ENCODE measurements at places on chromosomes 2 and 18.

DNA sequence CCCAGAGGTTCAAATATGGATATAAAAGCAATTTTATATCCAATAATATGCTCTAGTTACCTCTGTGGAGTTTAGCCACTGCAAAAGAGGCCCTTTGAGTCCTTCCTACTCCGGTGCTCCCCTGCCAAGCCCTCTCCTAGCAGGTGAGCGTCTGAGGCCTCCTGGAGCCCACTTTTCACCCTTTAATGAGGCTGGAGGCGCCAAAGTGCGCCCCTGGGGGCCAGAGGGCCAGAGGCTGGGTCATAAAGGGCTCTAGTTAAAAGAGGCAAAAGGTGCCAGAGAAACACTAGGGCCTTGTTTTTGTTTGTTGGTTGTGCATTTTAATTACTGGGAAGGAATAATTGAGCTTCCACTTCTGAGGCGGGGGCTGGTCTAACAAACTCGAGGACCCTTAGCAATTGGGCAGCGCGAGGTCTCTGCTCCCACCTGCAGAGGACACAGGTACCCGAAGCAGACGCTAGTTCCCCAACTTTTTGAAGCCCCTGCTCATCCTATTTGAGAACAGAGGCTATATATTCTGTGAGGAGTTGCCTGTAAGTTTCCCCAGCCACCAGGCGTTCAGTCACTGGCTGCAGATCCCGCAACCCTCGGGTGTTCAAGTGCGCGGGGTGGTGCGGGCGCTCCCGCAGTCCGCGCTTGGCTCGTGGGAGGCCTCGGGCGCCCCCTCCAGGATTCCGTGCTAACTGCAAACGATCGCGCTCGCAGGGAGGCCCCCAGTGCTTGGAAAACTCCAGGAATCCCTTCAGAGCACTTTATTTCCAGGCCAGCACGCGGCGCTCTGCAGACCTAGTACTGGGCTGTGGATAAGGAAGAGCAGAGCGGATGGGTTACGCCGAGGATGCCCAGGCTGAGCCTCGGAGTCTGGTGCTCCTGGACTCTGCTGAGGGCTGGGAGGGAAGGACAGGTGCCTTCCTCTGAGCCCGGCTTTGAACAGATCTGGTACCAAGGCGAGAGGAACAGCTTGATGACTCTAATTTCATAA, 14.1 kb downstream of the MSGN1 start:
- DNase-seq: peak; percentile 75

DNA sequence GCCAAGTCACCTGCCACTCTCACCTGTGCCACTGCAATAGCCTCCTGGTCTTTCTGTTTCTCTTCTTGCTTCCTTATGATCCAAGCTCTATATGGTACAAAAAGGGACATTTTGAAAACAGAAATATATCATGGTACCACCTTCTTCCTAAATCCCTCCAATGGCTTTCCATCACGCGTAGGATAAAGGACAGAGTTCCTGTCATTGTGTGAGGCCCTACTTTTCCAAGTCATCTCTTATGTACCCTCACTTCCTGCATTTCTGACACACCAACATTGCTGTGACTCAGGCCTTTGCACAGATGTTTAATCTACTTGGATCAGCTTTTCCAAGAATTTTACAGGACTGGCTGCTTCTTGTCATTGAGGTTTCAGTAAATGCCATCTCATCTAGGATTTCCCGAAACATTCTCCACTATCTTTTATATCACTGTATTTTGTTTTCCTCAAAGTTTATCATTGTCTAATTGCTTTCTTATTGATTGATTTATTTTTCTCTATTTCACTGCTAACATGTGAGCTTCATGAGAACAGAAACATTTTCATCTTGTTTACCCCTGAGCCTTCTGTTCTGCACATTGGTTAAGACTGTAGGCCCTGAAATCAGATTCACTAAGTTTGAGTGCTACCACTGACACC, 426.1 kb upstream of the FANCL start:
- DNase-seq: no peak

DNA sequence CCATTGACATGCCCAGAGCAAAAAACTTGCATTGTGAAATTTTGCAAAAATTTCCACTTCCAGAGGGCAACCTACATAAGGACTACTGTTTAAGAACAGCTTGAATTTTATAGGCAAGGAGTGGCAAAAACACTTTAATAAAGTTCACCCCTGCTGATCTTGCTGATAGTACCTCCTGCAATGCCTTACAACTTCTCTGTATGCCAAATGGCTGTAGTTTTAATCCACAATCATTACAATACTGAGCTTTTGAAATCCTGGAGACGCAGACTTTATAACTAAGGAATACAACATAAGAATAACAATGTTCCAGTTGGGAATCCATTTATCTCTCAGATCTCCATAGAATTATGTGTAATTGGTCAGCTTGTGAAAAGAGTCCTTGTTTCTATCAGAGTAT, 247.5 kb downstream of the KCNJ3 start:
- DNase-seq: no peak

GRCh38 chr18:28152754-28153153, 24.2 kb downstream of the CDH2 start:
- no peak for DNase-seq

- no peak for DNase-seq
These were observed 60.8 kb upstream of the GLS start for GRCh38 chr2:190819840-190820301.

GRCh38 chr2:113225263-113226259, 51.8 kb downstream of the PSD4 start:
- DNase-seq: no peak

DNA sequence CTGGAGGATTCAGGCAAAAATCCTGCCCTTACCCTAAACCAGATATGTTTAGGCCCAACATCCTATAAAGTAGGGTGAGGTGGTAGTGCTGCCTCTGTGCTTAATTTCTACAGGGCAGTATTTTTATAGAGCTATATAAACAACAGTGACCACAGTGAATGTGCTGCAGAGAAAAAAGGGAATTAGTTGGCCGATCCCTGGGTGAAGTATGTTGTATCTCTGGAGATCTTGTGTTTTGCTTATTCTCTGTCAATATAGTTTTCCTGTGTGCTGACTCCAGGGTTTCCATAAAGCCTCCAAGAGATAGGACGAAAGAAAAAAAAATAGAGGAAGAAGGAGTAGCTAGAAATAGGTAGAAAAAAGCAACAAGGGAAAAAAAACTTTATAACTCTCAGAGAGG, 88.9 kb upstream of the THOC1 start:
- no peak for DNase-seq

DNA sequence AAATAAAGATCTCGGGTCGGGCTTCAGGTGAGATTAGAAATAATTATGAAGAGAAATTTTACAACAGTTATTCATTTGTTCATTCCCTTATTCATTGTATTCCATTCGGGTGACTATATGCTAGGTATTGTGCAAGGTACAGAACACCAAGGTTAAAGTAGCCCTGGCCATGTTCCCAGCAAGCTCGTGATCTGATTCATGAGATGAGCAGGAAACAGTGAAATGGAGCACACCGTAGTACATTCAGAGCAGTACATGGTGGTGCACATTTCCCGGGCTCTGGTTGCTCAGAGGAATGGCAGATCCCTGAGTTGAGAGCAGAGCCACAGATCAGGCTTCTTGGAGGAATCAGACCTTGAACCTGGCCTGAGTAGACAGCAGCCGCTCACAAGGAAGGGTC, 87.7 kb downstream of the PRKRA start:
- DNase-seq: peak; percentile 90

DNA sequence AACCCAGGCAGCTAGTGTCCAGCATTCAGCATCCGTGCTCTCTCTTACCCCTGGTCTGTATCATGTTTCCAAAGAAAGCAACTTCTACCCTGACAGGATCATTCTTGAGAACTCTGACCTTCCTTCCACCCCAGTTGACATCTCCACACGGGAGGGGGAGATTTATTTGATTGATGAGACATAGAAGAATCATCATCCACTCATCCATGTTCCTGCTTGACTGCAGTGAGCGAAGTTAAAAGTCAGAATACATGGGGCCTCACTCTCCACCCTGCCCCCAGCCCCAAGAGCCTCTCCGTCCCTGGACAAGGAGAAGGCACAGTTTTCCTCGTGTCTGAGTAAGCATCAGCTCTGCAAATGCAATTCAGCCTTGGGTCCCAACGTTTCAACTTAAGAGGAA, 356.0 kb upstream of the TNP1 start:
- DNase-seq: no peak

DNA sequence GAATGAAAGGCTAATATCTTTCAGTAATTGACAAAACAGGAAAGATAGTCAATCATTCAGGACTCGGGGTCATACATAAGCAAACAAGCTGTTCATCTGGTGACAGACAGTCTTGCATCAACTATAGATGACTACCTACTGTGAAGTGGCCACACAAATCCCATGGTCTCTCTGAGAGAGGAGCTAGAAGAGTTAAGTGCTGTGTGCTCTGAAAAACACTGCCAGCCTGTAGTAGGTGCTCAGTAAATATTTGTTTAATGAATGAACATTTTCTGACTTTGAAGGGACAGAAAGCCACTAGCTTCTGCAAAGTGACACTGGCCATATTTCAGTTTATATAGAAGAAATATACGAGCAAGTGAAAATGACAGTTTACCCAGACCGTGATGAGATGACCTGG, 184.0 kb upstream of the CHAC2 start:
- no peak for DNase-seq

DNA sequence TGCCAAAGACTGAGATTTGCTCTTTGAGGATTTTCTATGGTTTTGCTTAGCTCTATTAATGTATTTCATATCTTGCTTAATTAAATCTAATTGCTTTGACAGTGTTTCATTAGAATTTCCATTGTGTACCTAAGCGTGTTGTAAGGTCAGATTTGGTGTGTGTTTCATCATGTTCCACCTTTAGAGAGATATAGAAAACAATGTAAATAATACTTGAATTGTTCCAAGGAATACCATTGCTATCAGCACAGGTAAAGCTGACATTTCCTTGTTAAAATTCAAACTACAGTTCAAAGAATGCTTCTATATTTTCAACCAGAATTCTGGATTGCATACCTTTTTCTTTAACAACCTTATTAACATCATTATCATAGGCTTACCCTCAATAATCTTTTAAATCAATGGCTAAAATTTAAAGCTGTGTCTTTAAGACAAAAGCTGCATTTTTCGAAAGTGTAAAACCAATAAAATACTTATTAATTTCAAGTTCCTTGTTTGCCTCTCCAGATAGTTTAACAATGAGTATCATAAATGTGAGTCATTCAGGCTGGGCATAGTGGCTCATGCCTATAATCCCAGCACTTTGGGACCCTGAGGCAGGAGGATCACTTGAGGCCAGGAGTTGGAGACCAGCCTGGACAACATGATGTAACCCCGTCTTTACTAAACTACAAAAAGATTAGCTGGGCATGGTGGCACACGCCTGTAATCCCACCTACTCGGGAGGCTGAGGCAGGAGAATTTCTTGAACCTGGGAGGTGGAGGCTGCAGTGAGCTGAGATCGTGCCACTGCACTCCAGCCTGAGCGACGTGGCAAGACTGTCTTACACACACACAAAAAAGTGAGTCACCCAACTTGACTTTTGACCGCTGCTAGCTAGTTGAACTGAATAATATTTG, 188.0 kb upstream of the PKDCC start:
- peak; percentile 56 for DNase-seq

DNA sequence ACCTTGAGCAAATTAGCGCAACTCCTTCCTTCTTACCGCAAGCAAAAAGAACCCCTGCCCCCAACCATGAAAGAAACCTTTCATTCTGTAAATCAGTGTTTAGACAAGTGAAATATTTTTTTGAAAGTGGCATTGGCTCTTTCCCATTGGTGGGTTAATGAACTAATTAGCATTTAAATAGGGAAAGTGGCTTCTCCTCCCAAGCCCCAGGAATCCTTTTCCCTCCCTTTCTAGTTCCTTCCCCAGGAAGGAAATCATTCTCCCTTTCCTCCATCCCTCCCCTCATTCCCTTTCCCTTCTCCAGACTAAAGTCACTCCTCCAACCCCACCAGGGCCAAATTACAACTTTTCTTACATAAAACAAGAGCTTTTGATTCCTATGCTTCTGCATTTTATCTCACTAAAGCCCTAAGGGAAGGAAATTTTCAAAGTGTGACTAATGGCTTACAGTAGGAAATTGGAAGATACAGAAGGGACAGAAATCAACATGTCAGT, 22.9 kb upstream of the TYMS start:
- DNase-seq: peak; percentile 60

GRCh38 chr2:237451643-237452469, 35.2 kb upstream of the MLPH start:
- no peak for DNase-seq

GRCh38 chr18:43819397-43819796, 542.1 kb upstream of the SYT4 start:
- no peak for DNase-seq

GRCh38 chr18:56267334-56267733, 371.1 kb downstream of the TXNL1 start:
- DNase-seq: no peak

- no peak for DNase-seq
These were observed 317.5 kb upstream of the RAB6C start for GRCh38 chr2:129661935-129662334.

- DNase-seq: no peak
These were observed 34.6 kb downstream of the ZNF516 start for GRCh38 chr18:76460482-76460881.

- DNase-seq: no peak
These were observed 95.8 kb downstream of the ZNF532 start for GRCh38 chr18:58960508-58960907.

GRCh38 chr2:184566716-184567115, 31.6 kb upstream of the ZNF804A start:
- DNase-seq: peak; percentile 63

- DNase-seq: no peak
These were observed 28.6 kb upstream of the TRIB2 start for GRCh38 chr2:12688091-12688490.

- no peak for DNase-seq
These were observed 16.5 kb upstream of the ALPK2 start for GRCh38 chr18:58645398-58645797.

GRCh38 chr2:164655750-164656149, 34.5 kb upstream of the GRB14 start:
- no peak for DNase-seq

DNA sequence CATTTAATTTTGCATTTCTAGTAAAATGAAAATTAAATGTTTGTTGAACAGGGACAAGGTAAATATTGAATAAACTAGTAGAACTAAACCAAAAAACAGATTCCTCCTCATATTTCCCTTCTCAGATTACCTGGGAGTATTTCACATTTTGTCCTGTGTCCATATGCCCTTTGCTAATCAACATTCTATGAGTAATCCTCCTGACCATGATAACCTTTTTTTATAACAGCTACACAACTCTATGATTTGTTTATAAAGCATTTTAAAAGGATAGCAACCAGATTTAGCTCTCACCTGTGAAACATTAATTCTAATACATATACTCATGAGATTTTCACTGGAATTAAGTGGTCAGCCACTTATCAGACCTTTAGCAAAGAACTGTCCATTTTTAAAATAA, 7.1 kb upstream of the DSG2 start:
- DNase-seq: no peak

All from foreskin keratinocyte (primary cell).